Activated T-helper 9 cell treated with anti-CD3 and anti-CD28 coated beads, Interleukin-2, amount 50 U/mL, for 16 hours (primary cell): ENCODE measurements at places on chromosomes 5 and 9.

- DNase-seq, result no peak
These were observed 74.2 kb downstream of the SHB start for GRCh38 chr9:37994639-37995347.

DNA sequence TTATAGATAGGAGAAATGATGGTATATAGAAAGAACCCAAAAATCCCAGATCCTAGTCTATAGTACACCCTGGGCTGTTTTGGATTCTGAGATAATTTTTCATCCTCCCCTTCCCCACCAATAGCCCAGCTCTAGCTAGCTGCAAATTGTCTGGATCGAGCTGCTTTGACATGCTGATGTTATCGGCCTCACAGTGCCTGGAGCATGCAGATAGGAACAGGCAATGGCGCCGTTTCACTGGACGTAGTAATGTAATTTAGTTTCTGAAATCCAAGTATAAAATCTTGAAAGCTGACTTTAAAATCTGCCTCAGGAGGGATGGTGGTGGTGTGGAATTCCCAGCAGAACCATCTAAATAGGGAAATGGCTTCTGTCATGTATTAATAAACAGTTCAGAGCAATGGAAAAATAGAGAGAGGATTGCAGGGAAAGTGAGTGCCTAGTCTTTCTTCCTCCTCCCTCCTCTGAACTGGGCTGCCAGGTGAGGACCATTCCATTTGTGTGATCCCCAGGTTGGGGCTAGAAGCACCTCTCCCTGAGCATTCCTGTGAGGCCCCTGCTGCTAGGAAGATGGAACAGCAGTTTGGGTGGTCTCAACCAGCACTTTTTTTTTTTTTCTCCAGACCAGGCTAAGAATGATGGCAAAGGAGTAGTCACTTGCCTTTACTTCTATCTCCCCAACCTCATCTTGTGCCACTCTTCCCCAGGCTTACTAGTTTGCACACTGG lies 31.9 kb downstream of the FAM219A start:
- no peak for DNase-seq

DNA sequence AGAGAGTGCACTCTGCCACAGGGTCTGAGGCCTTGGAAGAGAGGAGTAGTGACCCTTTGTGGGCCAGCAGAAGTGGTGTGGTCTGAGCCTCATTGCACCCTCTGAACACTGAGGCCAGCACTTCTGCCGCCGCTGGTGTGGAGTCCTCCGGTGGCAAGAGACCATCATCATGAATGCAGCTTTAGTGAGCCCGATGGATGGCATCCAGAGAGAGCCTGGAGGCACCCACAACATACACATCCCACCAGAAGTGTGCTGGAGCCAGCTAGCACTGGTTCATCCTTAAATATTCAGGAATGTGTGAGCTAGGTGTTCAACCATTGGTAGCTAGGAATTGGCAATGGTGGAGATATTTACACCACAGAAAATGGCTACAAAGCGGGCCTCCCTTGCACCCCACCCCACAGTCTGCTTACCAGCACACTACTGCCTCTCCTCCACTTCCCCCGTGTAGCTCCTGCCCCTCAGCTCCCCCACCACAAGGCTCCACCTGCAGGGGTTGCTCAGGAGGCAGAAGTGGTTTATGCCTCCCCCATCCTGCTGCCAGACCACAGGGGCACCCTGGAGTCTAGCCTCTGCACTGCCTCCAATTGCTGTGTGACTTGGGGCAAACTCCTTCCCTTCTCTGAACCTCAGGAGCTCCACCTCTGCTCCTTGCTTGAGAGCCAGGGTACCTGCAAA lies 16.4 kb downstream of the SLC6A7 start:
- no peak for DNase-seq

DNA sequence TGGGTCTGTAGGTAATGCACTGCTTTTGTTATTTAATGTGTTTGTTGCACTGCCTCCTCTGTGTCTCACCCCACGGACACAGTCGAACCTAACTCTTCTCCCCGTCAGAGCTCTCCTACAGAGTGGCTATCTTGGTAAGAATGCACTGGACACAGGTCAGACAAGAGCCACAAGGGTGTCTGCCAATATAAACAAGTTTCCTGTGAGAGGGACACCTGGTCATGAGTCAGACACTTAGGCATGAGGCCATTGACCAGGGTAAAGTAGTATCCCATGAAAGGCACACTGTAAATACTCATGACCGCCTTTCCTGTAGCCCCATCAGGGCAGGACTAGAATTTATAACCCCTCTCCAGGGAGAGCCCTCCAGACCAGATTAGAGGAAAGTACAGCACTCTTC lies 115.5 kb downstream of the SLC12A2 start:
- no peak for DNase-seq

- no peak for DNase-seq
These were observed 218.7 kb downstream of the TRPM3 start for GRCh38 chr9:70902692-70903131.

GRCh38 chr9:129513856-129514496 lies 106.9 kb downstream of the C9orf50 start:
- no peak for DNase-seq

DNA sequence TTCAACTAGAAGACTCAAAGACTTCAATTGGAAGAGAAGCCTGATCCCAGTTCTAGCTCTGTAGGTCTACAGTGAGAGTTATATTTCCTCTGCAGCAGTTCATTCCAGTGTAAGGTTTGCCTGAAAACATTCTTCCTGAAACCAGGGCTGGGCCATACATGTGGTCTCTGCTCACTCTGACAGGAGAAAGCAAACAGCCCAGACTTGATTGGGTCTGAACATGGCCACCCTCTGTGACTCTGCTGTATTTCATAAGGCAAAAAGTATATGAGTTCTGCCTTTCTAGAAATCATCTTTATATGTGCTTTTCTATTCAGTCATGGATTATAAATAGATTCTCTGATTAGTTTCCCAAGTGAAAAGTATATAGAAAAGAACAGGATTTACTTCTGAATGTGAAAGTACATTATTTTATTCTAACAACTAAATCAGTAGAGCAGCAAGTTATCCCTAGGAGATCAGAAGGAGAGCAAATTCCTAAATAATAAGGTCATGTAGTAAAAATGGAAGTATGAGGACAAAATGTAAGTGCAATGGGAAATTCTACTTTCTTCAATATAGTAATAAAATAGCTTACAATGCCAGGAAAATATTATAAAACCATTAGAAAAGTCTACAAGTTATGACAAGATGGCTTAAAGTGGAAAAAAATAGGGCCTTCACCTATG lies 144.3 kb downstream of the EFNA5 start:
- no peak for DNase-seq
